Natural killer cell treated with Interleukin-12 subunit alpha and Interleukin-12 subunit beta and Interleukin-15 and Interleukin-18, amount 100 ng/mL, for 72 hours (primary cell): ENCODE measurements at places on chromosomes 2 and 18.
A peak's percentile ranks its signal among the peaks of the same experiment; 100 is the strongest.

DNA sequence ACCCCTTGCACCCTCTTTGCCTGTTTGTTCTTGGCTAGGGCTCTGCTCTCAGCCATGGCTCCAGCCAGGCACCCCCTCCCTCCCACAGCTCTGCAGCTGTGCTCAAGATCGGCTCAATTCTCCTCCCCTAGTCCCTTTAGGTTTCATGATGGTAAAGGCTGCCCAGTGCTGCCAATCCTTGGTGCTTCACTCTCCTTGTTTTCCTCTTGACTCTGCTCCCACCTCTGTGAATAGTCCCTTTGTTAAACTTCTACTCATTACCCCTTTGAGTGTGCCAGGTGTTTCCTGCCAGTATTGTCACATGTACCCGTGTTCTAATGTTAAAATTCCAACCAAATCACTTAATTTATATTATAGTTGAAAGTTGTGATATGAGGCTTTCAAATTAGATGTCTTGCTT, 101.0 kb upstream of the CERS6 start:
- no peak for DNase-seq

GRCh38 chr2:190340369-190340768, 3.0 kb upstream of the INPP1 start:
- DNase-seq: no peak

DNA sequence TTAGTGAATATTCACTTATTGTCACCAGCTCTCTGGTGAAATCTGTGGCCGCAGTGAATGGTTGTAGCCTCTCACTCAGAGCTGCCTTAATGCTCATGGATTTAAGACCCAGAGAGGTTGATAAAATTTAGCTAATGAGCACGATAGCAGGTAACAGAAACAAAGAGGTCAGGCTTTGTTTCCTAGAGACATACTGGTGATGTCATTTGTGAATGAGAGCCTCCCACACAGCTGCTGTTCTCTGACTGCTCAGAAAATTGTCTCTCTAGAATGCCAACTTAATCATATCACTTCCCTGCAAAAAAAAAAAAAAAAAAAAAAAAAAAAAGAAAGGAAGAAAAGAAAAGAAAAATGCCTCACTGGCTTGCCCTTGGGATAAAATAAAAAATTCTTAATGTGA, 411.7 kb upstream of the MYT1L start:
- no peak for DNase-seq

GRCh38 chr2:239120664-239121063, 272.8 kb downstream of the TWIST2 start:
- DNase-seq: no peak

GRCh38 chr2:84286878-84287277, 172.2 kb downstream of the SUCLG1 start:
- no peak for DNase-seq

- peak; percentile 62 for DNase-seq
Measured at GRCh38 chr2:213232649-213233437, 51.4 kb upstream of the SPAG16 start.

DNA sequence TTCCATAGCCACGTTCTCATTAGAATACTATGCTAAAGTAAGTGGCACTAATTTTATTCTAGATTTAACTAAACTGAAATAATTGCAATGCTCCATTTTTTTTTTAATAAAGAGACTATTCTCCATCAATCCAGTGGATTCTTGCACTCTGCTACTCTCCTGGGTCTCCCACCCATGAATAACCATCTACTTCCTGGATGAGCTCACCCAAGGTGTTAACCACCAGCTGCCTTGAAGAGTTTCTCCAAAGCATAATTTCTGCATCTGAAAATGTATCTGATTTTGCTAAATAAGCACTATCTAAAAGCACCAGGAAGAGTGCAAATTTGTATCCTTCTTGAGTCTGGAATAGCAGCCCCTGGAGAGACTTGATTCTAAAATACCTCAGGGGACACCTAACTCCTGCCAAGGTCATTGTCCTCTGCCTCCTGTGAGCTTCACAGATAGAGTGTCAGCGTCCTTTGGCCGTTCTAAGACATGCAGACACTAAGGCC, 41.6 kb upstream of the SH3BP4 start:
- DNase-seq: no peak

GRCh38 chr2:142598846-142599245, 278.6 kb upstream of the KYNU start:
- no peak for DNase-seq

DNA sequence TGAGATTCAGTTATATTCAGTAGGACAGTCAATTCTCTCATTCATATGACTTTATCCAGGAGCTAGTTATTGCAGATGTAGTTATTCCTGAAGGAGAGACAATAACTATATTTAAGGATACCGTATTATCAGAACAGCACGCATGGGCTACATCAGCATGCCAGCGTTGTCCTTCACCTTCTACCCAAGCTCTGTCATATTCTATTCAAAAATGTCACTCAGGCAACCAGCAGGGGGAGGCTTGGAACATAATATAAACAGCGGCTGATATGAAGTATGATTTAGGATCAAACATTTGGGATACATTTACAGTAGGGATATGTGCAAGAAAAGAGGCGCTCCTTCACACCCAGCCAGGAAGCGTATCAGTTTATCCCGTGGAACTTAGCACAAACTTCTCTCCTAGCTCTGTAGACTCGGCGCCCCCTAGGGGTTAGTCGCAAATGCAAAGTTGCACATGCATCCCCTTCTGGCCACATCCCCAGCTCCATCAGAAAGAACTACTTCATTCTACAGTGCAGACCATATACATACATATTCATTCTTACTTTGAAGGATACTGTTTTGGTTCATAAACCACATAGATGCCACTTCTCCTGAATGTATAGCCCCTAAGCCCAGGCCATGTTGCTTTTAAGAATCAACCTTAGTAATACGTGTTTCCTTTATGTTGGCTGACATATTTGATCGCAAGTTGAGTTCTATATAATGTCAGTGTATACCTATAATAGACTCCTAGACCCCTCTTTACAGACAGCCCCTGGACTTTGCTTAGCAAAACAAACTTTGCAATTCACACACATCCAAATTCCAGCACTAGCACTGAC, 759.4 kb downstream of the ADCYAP1 start:
- DNase-seq: no peak

DNA sequence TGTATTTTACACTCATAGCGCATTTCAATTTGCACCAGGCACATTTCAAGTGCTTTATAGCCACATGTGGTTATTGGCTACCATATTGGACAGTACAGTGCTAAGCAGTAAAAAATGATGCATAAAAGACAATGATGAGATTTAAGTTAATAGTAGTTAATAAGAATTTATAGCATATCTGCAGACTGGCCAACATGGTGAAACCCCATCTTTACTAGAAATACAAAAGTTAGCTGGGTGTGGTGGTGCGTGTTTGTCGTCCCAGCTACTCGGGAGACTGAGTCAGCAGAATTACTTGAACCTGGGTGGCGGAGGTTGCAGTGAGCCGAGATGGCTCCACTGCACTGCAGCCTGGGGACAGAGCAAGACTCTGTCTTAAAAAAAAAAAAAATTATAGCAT, 9.7 kb downstream of the DRC1 start:
- DNase-seq: no peak

GRCh38 chr2:134508391-134508790, 210.4 kb downstream of the TMEM163 start:
- DNase-seq: no peak

GRCh38 chr2:33377048-33377447, 99.4 kb upstream of the RASGRP3 start:
- DNase-seq: no peak

DNA sequence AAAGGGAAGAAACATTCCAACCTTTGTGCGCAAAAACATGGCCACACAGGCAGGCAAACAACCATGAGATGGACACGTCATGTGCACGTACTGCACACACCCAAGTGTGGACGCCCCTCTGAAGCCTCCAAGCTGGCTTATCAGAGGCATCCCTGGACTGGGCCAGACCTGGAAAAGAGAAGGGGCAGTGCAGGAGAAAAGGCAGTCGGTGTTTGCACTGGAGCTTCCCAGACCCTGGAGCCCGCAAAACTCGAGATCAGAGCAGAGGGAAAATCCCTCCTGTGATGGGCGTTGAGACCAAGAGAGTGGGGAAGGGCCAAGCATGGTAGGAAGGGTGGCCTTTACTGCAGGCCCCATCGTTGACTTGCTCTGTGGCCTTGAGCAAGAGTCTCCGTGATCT, 269.5 kb downstream of the CYRIA start:
- no peak for DNase-seq

DNA sequence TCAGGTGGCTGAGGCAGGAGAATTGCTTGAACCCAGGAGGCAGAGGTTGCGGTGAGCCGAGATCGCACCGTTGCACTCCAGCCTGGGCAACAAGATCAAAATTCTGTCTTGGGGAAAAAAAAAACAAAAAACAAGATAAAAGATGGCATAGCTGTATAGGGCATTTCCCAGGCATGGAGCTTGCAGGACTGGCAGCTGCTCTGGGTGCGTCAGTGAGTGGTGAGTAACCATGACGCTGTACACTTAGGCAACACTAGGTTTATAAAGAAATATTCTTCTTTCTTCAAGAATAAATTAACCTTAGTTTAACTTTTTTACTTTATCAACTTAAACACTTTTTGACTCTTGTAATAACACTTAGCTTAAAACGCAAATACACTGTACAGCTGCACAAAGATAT, 15.4 kb downstream of the TGOLN2 start:
- DNase-seq: no peak

- DNase-seq: no peak
Measured at GRCh38 chr2:30356071-30356470, 91.0 kb upstream of the LCLAT1 start.
